ENCODE measurements at places on chromosomes 7 and 10.
A peak's percentile ranks its signal among the peaks of the same experiment; 100 is the strongest.

GRCh38 chr7:32089678-32090077 is 19.5 kb upstream of the PDE1C start:
- DNase-seq = no peak
- no peak overlapping the region for H3K27ac ChIP-seq
- H3K4me1 ChIP-seq = no peaks in the 10 kb centered on the region

GRCh38 chr10:65294329-65294728 is 1631.5 kb upstream of the LRRTM3 start:
- no peak for DNase-seq
- H3K4me1 ChIP-seq = no peaks in the 10 kb centered on the region
- H3K27ac ChIP-seq = no peak overlapping the region
- H3K4me3 ChIP-seq = no peak overlapping the region

DNA sequence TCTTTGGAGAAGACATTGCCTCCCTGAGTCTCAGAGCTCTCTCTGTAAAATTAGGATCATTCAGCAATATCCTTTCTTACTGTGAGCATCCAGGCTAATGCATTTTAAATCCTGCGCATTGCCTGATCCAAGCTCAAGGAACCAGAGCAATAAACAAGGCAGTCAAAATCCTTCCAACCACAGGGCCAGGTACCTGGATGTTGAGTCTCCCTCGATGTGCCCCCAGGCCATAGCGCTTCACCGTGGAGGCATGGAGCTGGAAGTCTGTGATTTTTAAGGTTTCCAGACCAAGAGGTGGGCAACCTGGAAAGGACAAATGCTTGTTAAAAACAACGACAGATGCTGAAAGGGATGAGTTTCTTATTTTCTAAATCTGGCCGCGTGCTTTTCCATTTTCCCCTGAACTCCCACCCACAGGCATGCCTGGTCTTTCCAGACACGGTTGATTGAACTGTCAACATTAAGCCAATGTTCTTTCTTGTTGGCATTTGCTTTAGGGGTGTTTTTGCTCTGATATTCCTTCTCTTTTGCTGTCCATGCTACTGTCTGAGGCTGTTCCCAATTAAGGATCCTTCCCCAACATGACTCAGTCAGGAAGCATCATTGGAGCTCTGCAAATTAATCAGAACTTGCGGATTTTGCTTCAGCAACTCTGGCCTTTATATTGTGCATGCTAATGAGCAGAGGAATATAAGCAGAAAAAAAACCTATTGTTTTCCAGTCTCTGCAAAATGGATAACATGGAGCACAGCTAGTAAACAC is 29.0 kb downstream of the CPXM2 start:
- no peak overlapping the region for H3K27ac ChIP-seq
- H3K27me3 ChIP-seq = no peaks in the 10 kb centered on the region
- no peak for DNase-seq
- H3K36me3 ChIP-seq = no peaks in the 10 kb centered on the region
- H3K4me3 ChIP-seq = no peak overlapping the region

GRCh38 chr7:155789001-155789725 is 23.1 kb downstream of the SHH start:
- no peaks in the 10 kb centered on the region for H3K4me1 ChIP-seq
- peaks cover 20% of the 10 kb centered on the region for H3K27me3 ChIP-seq
- no peak for DNase-seq
- no peaks in the 10 kb centered on the region for H3K36me3 ChIP-seq
- no peak overlapping the region for H3K27ac ChIP-seq

DNA sequence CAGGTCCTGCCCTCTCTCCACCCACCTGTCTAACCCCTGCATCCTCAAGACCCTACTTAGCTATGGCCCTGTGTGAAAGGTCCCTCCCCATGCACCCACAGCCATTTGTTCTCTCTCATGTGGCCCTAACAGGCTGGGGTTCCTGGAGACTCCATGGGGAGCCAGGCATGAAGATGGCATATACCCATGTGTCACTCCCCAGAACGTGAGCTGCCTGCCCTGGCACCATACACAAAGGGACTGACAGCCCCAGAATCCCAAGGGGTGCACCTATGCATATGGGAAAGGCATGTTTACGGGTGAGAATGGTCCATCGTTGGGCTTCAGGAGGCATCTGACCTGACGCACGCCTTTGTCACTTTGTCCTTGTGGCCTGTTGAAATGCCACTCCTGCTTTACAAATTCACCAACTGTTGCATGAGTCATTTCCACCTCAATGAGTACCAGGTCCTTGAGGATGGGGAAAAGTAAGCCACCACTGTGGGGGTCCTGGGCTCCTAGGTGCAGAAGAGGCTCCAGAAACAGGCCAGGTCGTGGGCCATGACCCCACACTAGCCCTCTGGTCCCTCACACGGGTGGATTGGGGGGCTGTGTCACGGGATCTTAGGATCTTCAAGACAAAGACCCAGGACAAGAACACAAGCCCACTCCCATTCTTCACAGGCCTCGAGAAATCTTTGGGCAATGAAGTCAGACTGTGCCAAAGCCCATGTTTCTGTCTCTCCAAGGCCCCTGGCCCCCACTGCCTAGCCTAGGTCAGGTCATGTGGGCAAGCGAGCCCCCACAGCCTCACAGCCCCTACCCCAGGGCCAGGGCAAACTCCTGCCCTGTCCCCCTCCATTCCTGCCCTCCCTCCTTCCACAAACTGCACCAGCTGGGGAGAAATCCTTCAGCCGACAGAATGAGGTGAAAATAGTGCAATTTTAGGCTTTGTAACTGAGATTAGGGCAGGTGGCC is 8.6 kb downstream of the GPRIN2 start:
- H3K36me3 ChIP-seq = no peaks in the 10 kb centered on the region
- H3K4me3 ChIP-seq = no peak overlapping the region
- no peak for DNase-seq
- H3K4me1 ChIP-seq = no peaks in the 10 kb centered on the region
- H3K27me3 ChIP-seq = peaks cover 4% of the 10 kb centered on the region

DNA sequence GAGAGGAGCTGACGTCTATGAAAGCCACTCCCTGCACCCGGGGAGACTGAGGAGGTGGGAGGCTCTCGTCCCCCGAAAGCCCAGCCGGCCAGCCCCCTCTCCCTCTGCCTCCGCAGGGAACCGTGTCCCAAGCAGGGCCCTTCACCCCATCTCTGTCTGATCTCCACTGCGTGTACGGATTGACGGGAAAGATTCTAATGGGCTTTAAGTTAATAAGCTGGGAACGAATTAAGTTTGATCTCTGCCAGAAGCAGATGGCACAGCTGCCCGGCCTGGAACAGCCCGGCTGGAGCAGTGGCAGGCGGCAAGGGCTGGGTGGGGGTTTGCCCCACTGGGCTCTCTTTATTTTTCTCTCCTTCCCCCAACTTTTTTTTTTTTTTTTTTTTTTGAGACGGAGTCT is 6.1 kb upstream of the SLC29A4 start:
- H3K4me1 ChIP-seq = no peaks in the 10 kb centered on the region
- H3K4me3 ChIP-seq = no peak overlapping the region
- no peak overlapping the region for H3K27ac ChIP-seq
- no peak for DNase-seq

DNA sequence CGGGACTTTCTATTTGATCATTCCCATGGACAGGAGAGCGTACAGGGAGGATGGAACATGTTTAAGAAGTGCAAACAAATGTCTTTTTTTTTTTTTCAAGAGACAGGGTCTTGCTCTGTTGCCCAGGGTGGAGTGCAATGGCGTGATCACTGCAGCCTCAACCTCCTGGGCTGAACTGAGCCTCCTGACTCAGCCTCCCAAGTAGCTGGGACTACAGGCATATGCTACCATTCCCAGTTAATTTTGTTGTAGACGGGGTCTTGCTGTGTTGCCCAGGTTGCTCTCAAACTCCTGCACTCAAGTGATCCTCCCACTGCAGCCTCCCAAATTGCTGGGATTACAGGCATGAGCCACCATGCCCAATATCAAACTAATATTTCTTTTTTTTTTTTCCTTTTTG is 40.5 kb downstream of the SPDYE5 start:
- H3K36me3 ChIP-seq = peaks cover 3% of the 10 kb centered on the region
- H3K4me3 ChIP-seq = no peak overlapping the region
- H3K4me1 ChIP-seq = peaks cover 12% of the 10 kb centered on the region
- no peak for DNase-seq

DNA sequence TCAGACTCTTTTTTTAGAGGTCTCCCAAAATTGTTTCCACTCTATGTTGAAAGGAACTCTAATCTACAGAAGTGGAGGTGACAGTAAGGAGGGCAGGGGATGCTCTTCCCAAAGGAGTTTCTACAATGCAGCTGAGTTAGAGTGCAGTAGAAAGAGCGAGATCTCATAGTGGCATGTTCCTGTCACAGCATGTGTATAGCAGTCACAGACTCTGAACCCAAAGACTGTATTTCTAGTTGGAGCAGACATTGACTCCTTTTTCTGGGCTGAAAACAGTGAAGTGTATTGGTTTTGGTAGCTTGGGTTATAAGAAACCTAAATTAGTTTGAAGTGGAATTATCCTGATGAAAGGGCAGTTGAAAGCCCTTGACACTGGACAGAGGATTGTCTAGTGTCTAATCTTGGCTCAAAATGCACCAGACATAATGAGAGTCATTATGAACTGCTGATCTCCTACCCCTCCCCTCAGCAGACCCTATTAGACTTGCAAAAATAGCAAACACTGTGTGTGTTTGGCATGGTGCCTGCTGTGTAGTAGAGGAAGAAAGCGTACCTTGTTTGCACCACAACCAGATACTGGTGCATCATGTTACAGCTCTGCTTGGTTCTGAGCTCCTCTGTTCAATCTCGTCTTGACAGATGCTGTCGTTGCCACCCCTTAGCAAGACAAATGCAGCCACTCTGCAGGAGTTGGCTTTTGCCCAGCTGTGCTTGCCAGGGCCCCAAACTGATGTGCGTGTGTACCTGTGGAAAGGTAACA is 336.0 kb downstream of the AUTS2 start:
- no peak for DNase-seq
- H3K4me1 ChIP-seq = no peaks in the 10 kb centered on the region
- H3K27ac ChIP-seq = no peak overlapping the region
- H3K4me3 ChIP-seq = no peak overlapping the region

DNA sequence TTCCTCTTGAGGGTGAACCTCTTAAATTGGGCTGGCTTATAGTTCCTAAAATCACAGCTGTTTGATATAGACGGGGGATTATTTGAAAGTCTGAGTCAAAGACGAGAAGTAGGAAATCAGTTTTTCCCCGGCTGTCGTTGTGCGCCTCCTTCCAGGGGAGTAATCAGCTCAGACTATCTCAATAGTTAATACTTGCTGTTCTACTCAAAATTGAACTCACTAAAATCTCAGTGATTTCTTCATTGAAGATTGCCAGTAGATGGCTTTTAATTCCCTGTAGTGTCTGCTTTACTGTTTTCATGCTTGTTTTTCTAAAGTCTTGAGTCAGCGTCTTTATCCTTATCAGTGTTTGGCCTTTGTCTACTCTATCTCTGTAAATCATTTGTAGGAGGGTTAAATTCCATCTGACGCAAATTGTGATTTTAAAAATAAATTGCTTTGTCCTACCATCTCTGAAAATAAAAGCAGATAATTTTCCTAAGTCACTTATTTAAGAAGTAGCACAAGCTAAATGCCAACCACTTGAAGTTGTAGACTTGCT is 47.3 kb downstream of the CNNM2 start:
- no peaks in the 10 kb centered on the region for H3K36me3 ChIP-seq
- H3K4me3 ChIP-seq = no peak overlapping the region

DNA sequence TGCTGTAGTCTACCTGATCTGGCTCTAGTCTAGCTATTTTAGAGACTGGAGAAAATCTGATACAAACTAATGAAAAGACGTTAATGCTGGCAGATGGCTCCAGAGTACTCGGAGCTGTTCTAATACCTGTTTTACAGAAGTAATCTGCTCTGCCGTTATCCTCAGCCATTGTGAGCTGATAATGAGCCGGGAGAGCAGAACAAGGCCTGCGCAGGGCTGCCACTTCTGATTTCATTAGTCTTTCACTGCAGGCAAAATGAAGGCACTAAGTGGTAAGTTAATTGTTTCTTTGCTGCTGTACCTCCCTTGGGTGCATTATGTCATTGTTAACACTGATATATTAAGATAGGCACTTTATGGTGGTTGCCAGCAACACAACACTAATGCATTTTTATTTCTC is 456.4 kb upstream of the PFKP start:
- DNase-seq = no peak
- no peaks in the 10 kb centered on the region for H3K4me1 ChIP-seq
- H3K36me3 ChIP-seq = no peaks in the 10 kb centered on the region
- no peak overlapping the region for H3K27ac ChIP-seq
- H3K27me3 ChIP-seq = no peaks in the 10 kb centered on the region

DNA sequence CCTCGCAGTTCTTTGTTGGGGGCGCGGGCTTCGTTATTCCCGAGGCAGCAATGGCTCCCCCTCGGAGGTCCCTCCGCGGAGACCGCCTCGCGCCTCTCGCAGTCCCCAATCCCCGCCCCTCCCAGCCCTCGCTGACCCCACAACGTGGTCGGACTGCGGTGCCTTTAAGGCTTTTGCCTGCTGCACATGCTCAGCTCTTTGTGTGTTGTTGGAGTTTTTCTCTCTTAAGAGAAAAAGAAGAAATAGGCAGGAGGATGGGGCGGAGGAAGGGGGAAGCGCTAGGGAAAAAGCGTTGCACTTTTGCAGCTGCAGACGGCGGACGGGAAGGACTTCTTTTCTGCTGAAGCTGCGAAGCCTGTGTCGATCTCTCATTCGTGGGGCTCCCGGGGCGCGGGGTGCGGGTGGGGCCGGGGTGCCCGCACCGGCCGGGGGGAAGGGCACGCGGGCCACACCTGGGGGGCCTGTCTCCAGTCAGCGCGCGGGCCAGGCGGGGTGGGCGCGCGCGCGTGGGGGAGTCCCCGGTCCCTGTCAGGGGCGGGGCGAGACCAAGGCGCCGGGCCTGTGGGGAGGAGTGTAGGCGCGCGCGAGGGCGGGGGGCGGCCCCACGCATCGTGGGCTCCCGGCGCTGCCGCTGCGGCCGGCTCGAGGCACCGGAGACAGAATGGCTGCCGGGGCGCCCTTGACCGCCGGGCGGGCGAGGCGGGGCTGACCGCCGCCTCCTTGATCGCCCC is 445 bp upstream of the ATRNL1 start:
- H3K4me1 ChIP-seq = peaks cover 5% of the 10 kb centered on the region
- peaks cover 54% of the 10 kb centered on the region for H3K27me3 ChIP-seq
- DNase-seq = peak; percentile 24

DNA sequence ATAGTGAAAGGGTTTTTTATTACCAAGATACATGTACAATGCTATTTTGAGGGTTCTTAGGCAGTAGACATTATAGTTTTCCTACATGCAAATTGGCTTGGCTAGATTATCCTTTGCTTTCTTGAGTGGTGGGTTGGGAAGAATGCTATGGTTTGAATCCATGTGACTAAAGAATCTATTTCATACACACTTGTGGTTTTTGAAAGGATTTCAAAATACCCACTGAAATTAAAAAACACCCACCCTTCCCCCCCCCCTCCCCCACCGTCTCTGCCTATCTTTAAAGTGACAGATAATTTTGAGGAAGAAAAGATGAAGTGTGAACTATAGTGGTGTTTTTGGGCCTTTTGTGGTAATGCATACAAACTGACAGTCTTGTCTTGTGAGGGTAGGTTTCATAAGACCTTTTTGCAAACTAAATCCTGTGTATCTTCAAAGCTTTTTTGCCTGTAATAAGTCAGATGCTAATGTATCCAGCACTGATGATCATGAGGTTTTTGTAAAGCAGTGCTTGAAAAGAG is 90.9 kb downstream of the TPST1 start:
- H3K27ac ChIP-seq = no peak overlapping the region
- DNase-seq = no peak
- no peaks in the 10 kb centered on the region for H3K4me1 ChIP-seq
- no peaks in the 10 kb centered on the region for H3K36me3 ChIP-seq
- H3K27me3 ChIP-seq = no peaks in the 10 kb centered on the region
- no peak overlapping the region for H3K4me3 ChIP-seq

All from T-helper 2 cell treated with Interferon-gamma antibody and Interleukin-4, amounts not matched to agents 5 μg/mL and 100 μg/mL, for 36 hours (primary cell).